RWPE1 (cell line): ENCODE measurements at places on chromosomes 16 and 17.

GRCh38 chr17:39236981-39237441 is 11.3 kb upstream of the STAC2 start:
- no peak for DNase-seq

- DNase-seq: no peak
Observed at GRCh38 chr16:28261942-28262341, 30.4 kb upstream of the SBK1 start.

DNA sequence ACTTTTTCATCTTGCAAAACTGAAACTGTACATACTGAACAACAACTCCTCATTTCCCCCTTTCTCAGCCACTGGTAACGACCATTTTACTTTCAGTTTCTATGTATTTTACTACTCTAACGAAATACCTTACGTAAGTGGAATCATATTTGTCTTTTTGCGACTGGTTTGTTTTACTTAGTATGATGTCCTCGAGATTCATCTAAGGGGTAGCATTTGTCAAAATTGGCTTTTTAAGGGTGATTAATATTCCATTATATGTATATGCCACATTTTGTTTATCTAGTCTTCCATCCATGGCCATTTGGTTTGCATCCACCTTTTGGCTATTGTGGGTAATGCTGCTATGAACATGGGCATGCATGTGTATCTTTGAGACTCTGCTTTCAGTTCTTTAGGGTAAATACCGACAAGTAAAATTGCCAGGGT is 10.4 kb downstream of the KPNB1 start:
- DNase-seq: no peak

GRCh38 chr17:81152288-81152828 is 12.9 kb upstream of the PVALEF start:
- no peak for DNase-seq

- no peak for DNase-seq
Observed at GRCh38 chr16:84313921-84314320, 19.2 kb downstream of the WFDC1 start.

- DNase-seq: no peak
Observed at GRCh38 chr16:19443659-19444058, 26.0 kb downstream of the TMC5 start.

GRCh38 chr17:66459811-66460270 is 157.4 kb downstream of the PRKCA start:
- DNase-seq: peak; percentile 88

GRCh38 chr17:9242983-9243382 is 221.7 kb downstream of the NTN1 start:
- DNase-seq: no peak

GRCh38 chr17:45338023-45338781 is 21.4 kb upstream of the MAP3K14 start:
- DNase-seq: no peak

DNA sequence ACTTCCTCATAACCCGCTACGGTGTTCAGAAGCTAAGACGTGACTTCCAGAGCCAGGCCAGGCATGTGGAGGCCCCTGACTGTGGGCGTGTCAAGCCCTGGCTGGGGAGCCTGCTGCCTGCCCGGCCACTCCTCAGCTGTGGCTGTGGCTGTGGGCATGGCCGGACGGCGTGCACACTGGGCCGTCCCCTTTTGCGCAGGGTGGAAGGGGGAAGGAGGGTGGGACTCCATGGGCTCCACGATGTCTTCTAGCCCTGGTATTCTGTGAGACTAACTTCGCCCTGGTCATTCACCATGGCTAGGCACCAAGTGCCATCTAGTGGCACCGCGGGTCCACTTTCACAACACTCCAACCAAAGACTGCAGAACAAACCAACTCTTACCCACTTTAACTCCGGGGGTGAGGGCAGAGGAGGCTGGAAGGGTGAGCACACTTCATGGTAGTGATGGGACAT is 67.9 kb downstream of the N4BP1 start:
- DNase-seq: peak; percentile 35

DNA sequence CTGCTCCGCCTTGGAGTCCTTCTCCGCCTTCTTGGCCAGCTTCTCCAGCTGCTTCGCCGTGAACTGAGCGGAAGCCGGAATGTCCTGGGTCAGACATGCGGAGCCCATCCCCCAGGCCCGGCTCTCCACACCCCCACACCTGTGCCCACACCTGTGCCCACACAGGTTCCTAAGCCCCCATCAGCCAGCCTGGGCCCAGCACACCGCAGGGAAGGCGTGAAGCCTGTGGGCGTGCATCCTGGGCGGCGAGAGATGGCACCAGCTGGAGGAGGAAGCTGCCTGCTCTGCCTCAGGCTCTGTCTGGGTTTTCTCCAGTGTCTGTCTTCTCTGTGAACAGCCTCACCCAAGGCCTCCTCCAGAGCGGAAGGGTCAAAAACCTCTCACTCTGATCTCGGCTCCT is 5.9 kb downstream of the CHMP1A start:
- DNase-seq: no peak

GRCh38 chr17:1551741-1552140 is 10.9 kb downstream of the PITPNA start:
- no peak for DNase-seq

DNA sequence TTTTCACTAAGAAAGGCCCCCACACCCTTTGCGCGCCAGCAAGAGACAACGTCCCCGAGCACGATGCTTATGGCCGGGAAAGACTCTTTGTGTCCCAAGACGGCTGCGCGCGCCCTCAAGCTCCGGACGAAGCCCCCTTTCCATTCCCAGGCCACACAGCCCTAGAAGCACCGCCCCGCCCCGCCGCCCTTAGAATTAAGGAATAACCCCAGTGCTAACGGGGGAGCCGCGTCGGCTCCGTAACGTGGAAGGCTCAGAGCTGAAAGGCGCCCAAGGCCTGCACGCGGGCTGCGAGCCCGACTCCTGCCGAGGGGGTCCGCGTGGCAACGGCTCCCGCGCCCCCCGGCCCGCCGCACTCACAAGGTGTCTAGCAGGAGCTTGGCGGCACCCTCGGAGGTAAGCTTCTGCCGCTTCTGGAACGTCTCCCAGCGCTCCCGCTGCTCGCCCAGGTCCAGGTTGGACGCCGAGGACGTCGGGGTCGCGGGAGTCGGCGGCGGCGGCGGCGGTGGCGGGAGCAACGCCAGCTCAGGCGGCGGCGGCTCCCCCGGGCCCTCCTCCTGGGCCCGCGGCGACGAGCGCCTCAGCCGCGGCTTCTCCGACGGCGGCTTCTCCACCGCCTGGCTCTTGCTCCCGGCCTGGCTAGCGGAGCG is 477 bp downstream of the CENPV start:
- DNase-seq: peak; percentile 32
